ENCODE measurements at places on chromosomes 7 and 10.

DNA sequence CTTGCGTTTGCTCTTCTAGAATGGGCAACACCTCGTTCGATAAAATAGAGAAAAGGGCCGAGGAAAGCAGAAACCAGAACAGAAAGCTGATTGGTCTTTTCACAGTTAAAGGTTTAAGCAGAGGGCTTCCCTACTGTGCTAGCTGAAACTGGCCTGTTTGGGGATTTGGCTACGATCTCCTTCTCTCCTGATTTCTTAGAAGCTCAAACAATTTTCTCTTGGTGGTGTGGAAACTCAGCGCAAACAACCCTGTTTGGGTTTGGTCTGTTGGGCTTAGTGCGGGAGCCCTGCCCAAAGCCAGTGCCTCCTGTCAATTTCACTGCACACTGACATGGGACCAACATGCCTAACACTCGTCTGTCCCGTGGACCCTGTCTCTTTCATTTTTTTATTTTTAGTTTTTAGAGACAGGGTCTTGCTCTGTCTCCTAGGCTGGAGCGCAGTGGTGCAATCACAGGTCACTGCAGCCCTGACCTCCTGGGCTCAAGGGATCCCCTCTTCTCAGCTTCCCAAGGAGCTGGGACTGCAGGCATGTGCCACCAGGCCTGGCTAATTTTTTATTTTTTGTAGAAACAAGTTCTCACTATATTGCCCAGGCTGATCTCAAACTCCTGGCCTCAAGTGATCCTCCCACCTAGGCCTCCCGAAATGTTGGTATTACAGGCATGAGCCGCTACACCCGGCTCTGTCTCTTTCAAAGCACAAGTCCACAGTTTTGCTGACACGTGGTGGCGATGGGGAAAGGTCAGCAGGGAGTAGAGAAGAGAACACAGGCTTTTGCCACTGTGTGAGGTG is 16.5 kb upstream of the BNIP3 start:
- DNase-seq: no peak

DNA sequence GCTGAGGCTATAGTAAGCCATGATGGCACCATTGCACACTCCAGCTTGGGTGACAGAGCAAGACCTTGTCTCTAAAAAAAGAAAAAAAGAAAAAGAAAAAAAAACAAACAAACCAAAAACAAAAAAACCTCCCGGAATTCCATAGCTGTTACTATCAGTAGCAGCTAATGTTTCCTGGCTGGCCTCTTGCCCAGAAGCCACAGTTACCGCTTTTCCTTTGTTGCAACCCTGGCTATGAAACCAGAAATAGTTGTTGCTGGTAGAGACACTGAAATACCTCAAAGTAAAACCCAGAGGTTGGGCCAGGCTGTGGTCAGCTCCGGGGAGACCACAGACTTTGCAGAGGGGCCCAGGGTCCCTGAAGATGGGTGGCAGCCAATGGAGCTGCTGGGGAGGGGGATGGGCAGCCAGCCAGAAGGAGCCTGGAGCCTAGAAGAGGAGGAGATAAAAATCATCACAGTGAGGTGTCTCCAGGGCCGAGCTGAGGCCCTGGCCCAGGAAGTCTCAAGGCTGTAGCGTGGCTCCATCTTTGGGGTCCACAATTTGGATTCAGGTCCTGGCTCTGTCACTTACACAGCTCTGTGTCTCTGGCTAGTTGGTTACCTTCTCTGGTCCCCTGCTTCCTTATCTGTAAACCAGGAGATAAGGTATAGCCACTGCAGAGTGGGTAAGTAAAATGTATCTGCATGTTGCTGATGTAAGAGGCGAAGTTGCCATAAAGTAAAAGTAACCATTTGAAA is 3.4 kb upstream of the CHST12 start:
- peak; percentile 79 for DNase-seq

- DNase-seq: no peak
Observed at GRCh38 chr7:135102372-135102771, 45.5 kb upstream of the TMEM140 start.

DNA sequence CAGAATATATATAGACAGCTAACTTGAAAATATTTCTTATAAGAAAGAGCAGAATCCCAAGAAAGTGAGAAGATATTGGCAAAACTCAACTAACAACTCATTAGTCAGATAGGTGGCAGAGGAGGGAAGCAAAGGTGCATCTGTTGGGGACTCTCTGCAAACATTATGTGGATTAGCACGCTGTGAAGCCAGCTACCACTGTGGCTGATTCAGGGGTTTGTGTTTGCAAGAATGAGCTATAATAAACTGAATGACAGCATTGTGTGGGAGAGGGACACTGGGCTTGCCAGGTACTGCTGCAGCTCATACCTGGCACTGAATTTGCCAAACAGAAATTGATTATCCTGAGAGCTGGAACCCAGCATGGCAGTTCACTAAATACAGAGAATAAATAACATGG is 170.3 kb upstream of the MINDY3 start:
- no peak for DNase-seq

- peak; percentile 79 for DNase-seq
Observed at GRCh38 chr7:464454-465401, 54.9 kb downstream of the PDGFA start.

GRCh38 chr10:14880229-14880628 is 1.6 kb downstream of the SUV39H2 start:
- DNase-seq: no peak

DNA sequence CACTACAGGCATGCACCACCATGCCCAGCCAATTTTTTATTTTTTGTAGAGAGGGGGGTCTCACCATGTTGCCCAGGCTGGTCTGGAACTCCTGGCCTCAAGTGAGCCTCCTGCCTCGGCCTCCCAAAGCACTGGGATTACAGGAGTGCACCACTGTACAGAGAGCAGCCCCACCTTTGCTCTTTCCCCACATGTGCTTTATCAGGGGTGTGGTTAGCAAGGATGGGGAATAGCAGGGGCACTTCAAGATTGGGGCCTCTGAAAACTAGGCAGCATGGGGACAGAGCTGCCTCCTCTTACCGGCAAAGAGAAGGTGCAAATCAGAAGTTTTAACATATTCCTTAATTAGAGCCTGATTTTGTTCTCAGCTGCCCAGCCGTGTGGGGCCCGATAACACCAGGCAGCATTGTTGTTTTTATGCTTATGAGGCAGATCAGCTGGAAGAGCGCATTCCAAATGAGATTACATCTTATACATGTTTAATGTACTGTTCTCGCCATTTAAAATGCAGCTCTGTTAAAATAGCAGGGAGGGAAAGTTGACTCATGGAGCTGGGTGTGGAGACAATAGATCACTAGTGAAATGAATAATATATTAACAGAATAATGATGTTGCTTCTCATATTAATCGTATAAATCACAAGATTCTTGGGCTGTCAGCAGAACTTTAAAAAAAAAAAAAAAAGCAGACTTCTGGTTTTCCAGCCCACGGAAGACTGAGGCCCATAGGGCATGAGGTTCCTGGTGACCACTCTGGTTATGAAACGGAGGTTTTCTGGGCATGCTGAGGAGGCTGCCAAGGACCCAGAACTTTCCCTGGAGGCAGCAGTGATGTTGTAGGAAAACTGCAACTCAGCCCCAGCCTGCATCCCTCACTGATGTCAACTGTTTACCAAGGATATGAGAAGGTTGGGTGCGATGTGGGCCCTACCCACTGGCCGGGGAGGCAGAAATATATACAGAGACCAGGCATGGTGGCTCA is 62.5 kb downstream of the TMEM130 start:
- no peak for DNase-seq

DNA sequence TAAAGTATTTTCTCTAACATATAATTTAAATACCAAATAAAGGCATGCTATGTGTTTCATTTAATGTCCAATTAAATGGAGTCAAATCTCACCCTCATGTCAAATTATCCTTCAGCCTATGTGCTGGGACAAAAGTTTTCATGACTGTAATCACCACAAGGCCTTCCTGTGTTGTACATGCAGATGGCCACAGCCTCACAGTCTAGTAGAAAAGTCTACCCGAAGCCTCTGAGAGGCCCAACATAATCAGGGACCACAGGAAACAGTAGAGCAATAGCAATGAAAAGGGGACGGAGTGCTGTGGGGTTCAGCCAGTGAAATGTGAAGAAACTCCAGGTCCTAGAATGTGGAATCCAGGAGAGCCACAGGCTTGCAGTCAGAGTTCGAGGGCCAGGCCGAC is 140.2 kb upstream of the KLF6 start:
- no peak for DNase-seq

- no peak for DNase-seq
Observed at GRCh38 chr7:20862554-20862953, 75.9 kb upstream of the SP8 start.

- no peak for DNase-seq
Observed at GRCh38 chr10:122021379-122021778, 32.4 kb downstream of the TACC2 start.

- DNase-seq: no peak
Observed at GRCh38 chr10:85702768-85703167, 663.8 kb downstream of the GRID1 start.

DNA sequence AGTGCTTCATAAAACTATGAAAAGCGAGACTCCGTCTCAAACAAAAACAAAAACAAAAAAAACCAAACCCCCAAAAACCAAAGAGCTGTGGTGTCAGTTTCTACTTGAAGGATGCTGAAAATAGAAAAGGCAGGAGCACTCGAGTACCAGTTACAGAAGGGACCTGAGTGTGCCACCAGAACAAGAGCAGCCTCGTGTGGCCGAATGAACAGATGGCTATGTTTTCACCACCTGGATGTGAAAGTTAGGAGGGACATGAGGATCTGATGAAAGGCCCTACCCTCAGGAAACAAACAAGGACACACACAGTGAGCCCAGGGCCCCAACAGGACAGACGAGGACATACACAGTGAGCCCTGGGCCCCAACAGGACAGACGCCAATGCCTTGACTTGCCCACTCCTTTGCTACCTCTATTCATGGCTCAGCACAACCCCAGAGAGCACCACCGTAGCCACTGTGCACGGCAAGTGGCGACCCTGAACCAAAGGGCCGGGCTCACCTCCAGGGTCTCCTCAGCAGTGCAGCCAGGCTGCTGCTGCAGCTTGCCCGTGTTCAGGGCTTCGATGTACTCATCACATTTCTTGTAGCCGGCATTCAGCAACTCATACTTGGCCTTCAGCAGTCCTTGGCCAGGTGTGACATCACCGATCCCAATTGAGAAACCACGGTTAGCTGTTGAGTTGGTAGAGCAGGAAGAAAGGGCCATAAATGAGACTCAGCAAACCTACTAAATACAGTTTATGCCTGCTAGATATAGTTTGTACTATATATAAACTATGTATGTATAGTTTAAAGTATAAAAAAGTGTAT is 24.9 kb downstream of the POLR3A start:
- no peak for DNase-seq

DNA sequence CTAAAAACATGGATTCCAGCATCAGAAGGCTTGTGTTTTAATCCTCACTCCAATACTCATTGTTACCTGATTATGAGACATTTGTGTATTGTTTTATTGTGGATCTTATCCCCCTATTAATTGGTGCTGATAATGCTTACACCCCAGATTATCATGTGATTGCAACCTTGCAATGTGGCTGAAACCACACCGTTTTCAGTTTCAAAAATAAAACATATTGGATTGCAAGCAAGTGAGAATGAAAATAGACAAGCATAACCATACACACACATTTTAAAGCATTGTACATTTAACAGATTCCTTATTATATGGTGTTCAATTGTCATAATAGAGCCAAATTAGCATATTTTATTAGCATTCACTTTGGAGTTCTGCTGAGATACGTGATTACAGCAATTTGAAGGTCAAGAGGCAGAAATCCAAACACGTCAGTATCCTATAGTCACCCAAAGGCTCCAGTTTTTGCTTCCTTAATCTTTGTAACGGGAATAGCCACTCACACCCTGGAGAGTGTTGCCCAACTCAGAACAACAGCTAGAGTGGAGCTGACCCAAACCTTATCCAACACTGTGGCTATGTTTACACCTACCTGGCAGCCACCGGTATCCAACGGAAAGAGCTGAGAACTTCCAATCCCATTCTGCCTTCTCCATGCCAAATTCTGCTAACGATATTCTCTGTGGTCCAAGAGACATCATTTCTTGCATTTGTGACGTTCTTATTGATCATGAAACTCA is 317.1 kb upstream of the KLF6 start:
- no peak for DNase-seq

DNA sequence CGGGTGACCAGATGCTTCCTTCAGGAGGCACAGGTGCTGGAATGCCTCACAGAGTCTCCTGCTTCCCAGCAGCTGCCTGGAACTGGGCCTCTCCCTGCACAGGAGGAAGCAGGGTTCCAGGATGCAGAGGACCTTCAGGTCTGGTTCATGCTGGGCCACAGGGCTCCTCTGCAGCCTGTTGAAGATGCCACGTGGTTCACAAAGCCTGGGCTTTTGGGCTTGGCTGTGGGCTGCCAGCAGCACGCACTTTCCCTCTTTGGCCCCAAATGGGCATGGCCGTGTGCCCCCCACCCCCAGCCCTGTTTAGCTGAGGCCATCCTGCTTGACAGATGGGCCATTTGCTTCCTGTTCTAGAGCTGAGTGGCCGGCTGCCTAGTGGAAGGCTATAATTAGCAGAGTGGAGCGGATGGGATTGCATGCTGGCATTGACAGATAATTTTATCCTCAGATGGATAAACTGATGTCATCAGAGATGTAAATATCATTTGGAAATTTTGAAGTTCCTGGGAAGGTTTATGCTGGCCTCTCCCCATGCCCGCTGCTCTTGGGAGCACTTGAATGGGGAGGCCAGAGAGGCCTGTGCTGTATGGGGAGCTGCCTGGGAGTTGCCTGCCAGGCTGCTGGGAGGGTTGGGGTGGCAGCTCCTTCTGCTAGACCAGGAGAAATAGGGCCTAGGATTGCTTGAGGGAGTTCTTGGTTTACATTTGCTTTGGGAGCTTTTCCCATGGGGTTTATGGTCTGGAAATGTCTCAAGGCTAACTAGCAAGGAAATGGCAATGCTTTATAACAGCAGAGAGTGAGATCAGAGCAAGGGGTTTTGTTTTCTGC is 28.2 kb downstream of the TSPAN15 start:
- DNase-seq: no peak

GRCh38 chr10:97333351-97333600 is 1.3 kb downstream of the FRAT2 start:
- no peak for DNase-seq

GRCh38 chr10:75234683-75235374 is 928 bp downstream of the COMTD1 start:
- DNase-seq: no peak

- DNase-seq: no peak
Observed at GRCh38 chr10:97138174-97138573, 47.6 kb downstream of the SLIT1 start.

GRCh38 chr10:1628757-1629156 is 108.6 kb downstream of the ADARB2 start:
- no peak for DNase-seq

DNA sequence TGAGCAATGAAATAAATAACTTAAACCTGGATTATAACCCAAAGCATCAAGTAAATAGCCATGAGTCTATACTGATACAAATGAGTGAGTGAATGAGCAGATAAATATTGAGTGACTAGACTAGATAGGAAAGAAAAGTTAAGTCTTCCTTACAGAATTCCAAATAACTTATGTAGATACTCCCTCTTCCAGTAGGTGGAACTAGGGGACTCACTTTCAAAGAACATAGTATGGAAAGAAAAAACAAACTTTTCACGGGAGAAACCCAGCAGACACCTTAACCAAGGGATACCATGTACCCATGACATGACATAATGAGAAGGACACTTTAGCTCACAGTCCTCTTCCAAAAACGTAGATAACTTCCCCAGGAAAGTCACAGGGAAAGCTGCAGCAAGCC is 32.2 kb downstream of the CSGALNACT2 start:
- DNase-seq: no peak

- DNase-seq: no peak
Observed at GRCh38 chr7:21076574-21076973, 289.9 kb upstream of the SP8 start.

- no peak for DNase-seq
Observed at GRCh38 chr7:158945519-158945918, 89.2 kb downstream of the DYNC2I1 start.

GRCh38 chr10:110617425-110618229 is 26.5 kb upstream of the RBM20 start:
- no peak for DNase-seq
